Endothelial cell (in vitro differentiated cells): ENCODE measurements at places on chromosomes 11 and 22.

DNA sequence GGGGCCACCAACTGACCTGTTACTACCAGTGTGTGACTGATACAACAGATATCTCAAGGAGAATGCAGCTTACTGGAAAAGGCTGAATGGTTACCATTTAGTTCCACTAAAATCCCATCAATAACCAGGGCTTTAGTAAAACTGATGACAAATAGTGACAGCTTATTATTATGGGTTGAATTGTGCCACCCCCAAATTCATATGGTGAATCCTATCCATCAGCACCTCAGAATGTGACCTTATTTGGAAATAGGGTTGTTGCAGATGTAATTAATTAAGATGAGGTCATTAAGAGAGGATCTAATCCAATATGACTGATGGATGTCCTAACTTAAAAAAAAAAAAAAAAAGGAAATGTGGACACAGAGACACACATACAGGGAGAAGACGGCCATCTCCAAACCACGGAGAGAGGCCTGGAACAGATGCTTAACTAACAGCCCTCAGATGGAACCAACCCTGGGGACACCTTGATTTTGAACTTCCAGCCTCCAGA lies 27.4 kb upstream of the IRAG1 start:
- DNase-seq: no peak

- DNase-seq: no peak
Observed at GRCh38 chr11:126157326-126158030, 54.0 kb downstream of the RPUSD4 start.

DNA sequence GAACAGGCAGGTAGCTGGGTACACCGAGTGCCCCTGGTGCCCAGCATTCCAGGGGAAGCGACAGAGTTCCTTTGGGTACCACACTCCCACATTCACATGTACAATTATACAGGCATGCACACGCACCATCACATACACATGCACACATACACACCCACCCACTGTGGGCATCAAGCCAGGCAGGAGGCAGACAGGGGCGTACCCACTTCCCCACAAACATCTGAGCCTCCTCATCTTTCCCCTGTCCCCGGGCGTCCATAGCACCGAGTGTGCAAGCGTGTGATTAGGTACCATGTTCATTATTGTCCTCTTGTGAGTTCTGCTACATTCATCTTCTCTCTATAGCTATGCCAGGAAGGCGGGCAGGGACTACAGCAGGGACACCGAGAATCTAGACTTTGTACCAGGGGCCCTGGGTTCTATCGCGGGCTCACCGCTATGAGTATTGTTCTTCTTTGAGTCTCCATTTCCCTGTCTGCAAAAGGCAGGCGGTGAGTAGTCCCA lies 2.1 kb upstream of the CARD10 start:
- DNase-seq: no peak

- DNase-seq: no peak
Observed at GRCh38 chr11:113449743-113450142, 25.5 kb downstream of the DRD2 start.

- peak; percentile 80 for DNase-seq
Observed at GRCh38 chr22:36239401-36240171, at the start of gene APOL2. APOL2 (minus strand) TSS chr22:36239527; CDS start chr22:36233162, 6,365 bp downstream.

GRCh38 chr11:111736181-111736590 lies 30.0 kb downstream of the PPP2R1B start:
- no peak for DNase-seq

- no peak for DNase-seq
Observed at GRCh38 chr11:94557421-94557820, 9.7 kb upstream of the PIWIL4 start.

DNA sequence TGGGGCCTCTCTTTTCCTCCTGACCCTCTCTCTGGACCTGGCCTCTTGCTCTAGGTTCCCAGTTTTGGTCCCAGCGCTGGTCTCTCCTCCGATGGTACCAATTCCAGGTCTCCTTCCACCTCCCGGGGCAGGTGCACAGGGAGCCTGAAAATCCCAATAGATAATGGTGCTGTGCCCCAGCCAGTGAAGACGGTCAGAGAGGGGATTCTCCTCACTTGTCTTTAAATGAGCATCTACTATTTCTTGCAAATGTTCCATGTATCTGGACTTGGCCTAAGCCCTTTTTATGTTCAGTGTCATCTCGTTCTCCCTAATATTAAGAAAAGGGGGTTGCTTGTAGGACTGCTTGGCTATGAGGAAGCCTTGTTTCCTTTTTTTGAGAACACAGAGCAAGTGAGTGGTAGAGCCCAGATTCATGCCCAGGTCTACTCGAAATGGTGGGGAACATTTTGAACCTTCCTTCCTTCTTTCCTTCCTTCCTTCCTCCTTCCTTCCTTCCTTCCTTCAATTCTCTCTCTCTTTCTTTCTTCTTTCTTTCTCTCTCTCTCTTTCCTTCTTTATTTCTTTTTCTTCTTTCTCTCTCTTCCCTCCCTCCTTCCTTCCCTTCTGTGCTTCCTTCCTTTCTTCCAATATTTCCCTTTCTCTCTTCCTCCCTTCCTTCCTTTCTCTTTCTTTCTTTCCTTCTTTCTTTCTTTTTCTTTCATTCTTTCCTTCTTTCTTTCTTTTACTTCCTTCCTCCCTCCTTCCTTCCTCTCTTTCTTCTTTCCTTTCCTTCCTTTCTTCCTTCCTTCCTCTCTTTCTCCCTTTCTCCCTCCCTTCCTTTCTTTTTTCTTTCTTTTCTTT lies 620 bp downstream of the APOBEC3A start:
- no peak for DNase-seq

DNA sequence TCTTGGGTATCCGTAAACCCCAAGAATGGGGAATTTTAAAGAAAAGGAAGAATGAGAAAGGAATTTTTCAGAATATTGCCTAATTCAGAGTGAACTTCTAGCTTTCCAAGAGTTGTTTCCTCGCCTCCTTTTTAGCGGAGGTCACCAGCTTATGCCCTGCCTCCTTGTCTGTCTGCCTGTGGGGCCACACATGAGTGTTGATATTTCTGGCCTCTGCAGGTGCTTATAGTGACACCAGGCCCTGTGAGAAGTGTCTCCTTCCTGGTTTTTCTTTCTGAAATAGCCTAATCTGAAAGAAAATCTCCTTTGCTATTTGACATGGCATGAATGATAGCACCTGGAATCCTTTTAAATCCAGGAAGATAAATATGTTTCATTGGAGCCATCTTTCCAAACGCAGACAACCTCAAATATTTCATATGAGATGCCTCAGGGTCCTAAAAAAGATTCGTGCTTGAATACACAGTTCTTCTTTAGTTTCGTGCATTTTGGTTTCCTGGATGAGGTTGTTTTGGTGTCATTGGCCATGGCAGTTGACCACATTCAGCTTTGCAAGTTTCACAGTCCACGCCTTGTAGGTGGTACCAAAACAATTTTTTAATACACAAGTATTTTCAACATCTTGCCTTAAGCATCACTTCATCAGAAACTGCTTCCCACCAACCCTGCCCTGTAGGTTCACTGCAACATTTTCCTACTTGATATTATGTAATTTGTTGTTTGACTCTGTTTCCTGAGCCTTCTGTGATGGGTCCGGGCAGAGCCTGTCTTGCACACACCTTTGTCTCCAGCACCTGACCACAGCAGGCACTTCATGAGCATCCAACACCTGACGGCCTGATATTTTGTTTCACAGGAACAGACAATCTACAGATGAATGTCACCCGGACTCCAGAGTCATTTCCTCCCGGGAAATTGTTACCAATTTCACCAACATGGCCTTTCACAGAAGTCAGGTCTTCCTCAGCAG lies 159.4 kb downstream of the C11orf91 start:
- DNase-seq: no peak

DNA sequence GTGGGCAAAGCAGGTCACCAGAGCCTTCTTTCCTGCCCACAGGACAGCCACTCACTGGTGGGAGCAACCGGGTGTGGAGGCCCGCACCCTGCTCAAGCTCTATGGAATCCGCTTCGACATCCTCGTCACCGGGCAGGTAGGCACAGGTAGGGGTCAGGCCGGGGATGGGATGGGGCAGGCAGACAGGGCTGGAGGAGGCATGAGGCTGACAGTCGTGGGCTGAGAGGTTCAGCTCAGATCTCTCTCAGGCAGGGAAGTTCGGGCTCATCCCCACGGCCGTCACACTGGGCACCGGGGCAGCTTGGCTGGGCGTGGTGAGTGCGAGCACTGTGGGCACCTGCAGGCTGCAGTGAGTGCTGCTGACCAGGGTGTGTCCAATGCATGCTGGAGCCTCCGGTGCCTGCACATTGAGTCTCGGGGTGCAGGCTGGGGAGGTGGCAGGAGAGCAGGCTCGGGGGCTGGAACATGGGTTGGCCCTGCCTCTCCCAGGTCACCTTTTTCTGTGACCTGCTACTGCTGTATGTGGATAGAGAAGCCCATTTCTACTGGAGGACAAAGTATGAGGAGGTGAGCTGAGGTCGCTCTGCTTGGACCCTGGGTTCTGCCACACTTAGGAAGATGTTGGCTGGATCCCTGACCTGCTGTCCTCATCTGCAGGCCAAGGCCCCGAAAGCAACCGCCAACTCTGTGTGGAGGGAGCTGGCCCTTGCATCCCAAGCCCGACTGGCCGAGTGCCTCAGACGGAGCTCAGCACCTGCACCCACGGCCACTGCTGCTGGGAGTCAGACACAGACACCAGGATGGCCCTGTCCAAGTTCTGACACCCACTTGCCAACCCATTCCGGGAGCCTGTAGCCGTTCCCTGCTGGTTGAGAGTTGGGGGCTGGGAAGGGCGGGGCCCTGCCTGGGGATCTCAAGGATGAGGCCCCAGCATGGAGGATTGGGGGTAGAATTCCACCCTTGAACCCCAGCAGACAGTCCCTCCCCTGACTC lies 6.3 kb downstream of the SLC7A4 start:
- no peak for DNase-seq

DNA sequence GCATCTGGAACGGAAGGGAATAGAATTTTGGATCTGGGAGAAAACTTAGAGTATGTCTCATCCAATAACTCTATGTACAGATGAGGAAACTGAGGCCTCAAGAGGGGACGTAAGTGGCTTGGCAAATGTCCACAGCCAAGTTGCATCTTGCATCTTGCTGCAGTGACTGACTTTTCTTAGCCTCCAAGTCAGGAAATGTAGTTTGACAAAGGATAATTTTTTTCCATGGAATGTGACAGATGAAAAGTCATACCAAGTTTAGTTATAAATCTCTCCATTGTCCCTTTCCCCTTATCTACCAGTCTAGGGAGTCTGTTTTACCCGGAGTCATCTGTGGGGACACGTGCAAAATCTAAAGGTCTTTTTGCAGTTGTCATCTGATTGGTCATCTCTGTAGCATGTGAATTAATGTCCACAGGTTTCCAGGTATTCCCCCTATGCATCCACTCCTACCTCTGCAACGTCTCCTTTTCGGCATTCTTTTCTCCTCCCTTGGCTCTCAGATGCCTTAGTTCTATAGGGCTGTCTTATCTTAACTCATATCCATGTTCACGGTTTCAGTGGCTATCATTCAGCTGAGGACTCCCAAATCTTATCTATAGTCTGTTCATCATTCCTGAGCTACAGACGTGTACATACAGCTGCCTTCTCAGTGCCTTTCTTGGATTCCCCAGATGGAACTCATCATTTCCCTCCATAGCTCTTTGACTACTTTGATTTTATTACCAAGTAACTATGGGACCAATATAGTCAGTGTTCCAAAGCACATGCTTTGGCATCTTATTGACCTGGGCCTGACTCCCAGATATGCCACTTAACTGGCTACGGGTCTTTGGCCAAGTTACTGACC lies 139.5 kb upstream of the TIMP3 start:
- no peak for DNase-seq

- DNase-seq: no peak
Observed at GRCh38 chr11:9075556-9075955, 15.8 kb downstream of the SCUBE2 start.

DNA sequence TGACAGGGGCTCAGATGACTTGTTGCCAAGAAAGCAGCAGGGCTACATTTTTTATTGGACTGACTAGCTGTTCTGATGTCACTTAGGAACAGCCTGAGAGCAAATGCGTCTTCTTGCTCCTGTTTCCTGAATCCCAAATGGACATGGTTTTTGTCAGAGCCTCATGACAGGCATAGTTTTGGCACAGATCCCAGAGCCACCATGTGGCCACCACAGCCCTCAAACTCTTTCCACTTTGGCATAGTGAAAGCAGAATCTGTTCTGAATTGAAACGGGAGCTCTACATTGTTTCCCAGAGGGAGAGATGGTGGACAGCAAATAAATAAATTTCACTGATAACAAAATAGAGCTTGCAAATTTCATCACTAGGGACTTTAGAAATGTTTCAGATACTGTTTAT lies 222.2 kb downstream of the C11orf87 start:
- DNase-seq: no peak

- DNase-seq: no peak
Observed at GRCh38 chr11:123973816-123974215, 3.8 kb downstream of the OR10S1 start.

DNA sequence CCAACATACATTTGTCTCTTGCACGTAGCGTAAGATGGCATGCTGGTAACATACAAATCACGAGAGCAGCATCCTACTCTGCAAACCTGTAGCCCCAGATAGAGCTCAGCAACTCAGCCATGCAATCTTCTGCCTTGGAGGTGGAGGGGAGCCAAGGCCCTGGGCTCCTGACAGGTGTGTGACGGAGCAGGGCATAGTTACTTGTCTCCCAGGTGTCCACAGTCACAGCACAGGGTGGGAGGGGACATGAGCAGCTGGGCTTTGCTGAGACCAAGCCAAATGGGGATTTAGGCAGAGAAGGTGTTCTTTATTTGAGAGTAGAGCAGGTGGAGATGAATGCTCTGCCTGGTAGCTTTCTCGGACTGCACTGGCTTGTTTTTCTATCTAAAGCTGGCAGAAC lies 111.7 kb downstream of the TEAD1 start:
- no peak for DNase-seq

DNA sequence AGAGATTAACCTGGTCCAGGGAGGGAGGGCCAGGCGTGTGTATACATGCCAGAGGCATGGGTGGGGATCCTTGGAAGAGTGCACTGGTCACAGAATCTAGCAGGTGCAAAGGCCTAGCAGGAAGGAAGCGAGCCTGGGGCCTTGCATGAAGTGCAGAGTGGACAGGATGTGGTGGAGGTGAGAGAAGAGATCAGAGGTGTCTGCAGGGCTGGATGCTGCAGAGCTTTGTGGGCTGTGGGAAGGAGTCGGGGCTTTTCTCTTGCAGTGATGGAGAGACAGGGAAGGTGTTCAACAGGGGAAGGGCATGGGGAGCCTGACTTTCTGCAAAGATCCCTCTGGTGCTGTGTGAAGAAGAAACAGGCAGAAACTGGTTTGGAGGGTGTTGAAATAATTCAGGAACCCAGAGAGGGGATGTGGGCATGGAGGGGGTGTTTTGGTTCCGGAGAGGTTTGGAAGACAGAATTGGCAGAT lies 2.5 kb upstream of the TPST2 start:
- no peak for DNase-seq

DNA sequence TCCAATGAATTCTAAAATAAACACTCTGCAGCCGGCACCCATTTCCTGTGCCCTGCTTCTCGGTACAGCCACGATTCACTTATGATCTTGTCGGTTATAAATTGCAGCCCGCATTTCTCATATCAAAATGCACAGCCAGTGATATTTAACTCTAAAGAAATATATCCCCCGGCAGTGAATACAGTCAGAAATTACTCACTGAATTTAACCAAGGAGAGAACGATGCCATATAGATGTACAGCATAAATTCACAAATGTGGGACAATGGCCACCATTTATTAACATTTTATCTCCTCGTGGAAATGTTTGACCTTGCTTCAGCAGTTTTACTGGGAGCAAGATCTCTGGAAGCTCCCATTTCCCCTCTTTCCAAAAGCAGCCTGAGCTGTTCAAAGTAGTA lies 1517.8 kb downstream of the BRD1 start:
- no peak for DNase-seq

GRCh38 chr22:49880281-49880680 lies 26.6 kb downstream of the ZBED4 start:
- no peak for DNase-seq
